ENCODE measurements at places on chromosomes 5 and 9.

GRCh38 chr5:146079695-146080373 lies 25.5 kb downstream of the PLAC8L1 start:
- no peak for DNase-seq

- no peak for DNase-seq
Measured at GRCh38 chr5:89187883-89188465, 305.0 kb upstream of the MEF2C start.

- DNase-seq, result no peak
Measured at GRCh38 chr9:121373011-121373729, 3.1 kb upstream of the STOM start.

DNA sequence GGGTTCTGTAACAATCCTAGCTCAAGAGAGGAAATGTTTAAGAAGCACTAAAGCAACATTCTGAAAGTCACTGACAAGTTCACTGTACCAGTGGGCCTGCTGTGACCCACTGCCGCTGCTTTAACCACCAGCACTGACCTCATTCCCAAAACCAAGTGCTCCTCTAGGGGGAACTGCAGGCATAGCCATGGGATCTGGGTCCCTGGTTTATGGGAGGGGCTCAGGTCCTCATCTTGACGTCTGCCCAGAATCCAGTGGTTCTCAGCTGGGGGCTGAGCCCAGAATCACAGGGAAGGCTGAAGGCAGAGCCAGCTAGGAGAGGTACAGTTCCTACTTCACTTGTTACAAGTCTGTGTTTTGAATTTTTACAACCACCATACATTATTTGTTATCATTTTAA lies 36.1 kb upstream of the SLC2A8 start:
- no peak for DNase-seq

DNA sequence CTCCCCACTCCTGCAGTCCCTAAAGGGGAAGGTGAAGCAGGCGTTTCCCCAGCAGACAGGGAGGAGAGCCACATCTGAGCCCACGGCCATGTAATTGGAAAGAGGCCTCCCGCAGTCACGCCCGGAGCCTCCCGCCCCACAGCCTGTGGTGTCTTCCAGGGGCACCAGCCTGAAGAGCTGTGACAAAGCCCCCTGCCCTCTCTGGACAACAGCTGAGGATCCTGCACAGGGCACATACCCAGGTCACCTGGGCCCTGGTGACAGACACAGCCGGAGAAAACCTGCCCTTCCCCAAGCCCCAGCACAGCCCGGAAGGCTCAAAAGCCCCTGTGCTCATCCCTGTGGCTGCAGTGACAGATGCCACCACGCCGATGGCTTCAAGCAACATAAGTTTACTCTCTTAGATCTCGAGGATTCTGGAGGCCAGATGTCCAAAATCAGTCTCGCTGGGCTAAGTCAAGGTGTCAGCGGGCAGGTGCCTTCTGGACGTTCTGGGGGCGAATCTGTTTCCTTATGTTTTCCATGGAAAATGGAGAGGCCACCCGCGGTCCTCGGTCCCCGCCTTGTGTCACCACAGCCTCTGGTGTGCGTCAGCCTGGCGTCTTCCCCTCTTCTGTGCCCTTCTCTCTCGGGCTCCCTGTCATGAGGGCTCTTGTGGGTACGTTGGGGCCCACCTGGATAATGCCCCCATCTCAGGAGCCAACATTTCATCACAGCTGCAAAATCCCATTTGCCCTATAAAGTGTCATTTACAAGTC lies 71.5 kb downstream of the PSMB7 start:
- no peak for DNase-seq

DNA sequence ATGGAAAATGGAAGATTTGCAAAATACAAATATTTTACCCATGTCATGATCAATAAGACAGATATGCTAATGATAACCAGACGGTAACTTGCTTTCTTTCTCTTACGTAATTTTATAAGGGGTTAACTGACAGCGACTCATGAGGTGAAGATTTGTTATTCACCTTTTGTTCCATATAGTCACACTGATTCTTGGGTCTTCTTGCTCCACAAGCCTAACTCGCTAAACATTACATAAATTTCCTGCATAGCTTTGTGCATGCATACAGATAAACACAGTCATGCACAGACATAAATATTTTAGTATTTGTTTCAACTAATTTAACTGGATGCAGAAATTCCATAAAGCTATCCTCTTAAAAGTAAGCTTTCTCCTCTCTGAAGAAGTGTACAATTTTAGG lies 225.9 kb downstream of the VPS13A start:
- no peak for DNase-seq

DNA sequence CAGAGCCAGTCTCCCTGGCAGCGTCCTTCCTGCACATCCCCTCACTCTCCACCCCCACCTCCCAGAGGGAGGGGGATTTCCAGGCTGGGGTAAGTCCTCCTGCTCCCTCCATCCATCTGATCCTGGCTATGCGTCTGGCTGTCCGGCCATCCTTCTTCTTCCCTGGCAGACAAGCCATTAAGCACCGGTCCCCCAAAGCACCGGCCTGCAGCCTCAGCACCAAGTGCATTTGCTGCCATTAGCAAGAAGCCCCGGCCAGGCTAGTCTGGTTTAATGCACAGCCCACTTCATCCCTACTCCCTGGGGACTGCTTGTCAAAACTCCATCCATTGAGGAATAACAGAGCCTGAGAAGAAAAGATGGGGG lies 208.7 kb upstream of the IER5L start:
- no peak for DNase-seq

DNA sequence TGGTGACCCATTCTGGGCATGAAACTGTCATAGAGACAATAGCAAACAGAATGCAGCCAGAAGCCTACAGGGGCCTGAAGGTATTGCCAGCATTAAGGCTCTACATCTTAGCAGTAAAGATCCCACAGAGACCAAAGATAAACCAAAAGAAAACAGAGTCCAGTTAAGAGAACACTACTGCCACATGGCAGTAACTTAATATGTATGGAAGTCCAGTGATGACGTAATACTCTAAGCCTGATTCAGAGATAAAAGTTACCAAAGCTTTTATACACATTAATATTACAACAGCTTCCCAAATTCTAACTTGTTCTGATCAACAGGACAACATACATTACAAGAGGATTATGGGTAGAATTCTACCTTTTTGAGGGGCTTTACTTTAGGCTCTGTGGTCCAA lies 371.5 kb downstream of the PRELID2 start:
- DNase-seq, result no peak

DNA sequence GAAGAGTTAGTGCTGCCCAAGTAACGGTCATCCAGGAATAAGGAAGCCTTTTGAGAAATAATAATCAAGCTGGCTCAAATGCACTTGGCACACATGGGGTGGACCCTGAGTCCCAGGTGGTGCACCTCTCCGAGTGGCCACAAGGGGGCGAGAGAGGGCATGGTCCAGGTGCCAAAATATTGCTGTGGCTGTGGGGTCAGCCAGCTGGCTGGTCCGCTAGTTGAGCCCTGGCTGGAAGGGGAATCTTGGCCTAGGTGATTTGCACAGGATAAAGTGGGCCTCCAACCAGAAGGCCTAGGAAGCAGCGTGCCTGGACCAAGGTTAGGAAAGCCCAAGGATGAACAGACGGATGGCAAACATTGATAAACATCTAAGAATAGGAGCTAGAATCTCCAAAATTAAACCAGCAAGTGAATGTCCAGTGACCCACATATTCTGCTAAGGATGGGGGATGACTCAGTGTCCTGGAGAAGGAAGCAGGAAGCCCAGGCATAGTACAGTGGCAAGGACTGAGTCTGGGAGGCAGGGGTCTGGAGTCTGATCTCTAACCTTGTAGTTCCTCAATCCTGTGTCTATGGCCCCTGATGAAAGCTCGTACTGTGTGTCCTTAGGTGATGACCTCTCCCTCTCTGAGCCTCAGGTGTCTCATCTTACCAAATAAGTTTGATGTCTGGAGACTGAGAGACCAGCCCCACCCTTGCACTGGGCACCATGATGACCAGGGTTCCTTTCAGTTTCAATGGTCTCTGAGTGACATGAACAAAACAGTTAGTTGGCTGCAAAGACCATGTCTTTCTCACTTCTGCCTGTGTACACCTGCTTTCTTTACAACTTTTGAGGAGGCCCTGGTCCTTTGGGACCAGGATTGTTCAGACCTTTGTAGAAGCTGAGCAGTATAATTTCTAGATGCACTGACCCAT lies 19.2 kb upstream of the SHB start:
- DNase-seq, result peak; percentile 58

DNA sequence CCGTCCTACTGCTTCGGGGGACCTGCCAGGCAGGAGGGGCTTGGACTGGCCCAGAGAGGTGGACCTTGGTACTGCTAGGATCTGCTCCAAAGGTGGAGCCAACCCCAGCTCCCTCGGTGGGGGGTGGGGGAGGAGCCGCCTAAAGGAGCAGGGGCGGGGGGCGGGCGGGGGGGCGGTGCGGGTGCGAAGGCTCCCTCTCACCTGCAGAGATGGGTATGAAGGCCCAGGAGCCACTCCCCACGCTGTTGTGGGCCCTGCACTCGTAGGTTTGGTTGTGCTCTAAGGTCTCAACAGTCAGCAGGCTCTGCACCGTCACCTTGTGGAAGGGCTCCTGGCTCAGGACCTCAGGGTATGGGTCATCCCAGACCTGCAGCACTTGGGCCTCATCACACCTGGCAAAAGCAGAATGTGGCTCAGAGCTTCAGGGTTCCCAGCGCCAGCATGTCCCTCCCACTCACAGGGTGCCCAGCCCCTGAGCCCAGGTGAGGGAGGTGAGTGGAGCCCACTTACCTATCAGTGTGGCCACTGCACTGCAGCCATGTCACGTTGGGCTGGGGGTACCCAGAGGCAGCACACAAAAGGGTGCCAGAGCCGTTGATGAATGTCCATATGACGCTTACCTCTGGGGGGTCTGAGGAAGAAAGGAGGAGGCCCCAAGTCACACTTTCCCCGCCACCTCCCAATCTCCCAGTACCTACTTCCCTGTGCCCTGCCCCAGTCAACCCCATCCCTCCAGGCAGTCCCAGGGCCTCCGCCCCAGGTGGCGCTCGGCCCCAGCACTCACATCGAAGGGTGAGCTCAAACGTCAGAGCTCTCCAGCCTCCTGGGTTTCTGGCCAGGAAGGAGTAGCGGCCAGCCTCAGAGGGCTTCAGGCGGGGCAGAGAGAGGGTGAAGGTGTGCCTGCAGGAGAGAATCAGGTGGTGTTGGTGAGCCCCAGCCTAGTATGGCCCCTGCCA lies 16.4 kb downstream of the CSF1R start:
- DNase-seq, result no peak

GRCh38 chr9:84419031-84419602 lies 78.6 kb upstream of the SLC28A3 start:
- no peak for DNase-seq

DNA sequence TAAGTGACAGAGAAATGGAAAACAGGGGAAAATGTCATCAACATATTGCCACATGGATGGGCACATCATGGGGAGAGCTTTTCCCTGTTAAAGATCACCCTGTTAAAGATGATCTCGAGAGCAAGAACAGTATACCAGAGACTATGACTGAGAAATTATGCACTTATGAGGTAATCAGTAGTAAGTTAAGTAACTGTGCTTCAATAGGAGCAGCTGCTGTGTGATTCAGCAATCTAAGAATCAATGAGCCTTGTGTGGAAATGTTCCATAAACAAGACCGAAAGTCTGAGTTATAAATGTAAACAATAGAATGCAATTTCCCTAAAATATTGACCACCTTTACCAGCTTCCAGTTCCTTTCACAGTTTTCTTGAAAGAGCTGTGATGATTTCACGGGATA lies 582.3 kb downstream of the CAAP1 start:
- no peak for DNase-seq

DNA sequence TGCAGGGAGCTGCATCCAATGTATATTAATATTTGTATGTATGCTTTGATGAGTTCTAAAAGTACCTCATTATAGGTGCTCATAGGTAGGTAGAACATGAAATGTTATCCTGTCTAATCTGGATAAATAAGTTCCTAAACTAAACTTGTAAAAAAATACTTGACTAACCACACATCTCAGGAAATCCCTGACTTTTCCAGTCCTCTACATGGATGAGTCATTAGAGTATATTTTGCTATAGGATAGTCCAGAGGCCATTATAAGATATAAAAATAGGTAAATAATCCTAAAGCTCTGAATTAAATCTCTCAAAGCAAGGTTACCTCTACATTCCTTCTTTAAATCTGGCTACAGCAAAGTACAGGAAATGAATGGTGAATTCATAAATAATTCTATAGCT lies 404.3 kb downstream of the RAB3C start:
- no peak for DNase-seq

GRCh38 chr5:176167800-176168199 lies 70.4 kb upstream of the SIMC1 start:
- DNase-seq, result no peak

DNA sequence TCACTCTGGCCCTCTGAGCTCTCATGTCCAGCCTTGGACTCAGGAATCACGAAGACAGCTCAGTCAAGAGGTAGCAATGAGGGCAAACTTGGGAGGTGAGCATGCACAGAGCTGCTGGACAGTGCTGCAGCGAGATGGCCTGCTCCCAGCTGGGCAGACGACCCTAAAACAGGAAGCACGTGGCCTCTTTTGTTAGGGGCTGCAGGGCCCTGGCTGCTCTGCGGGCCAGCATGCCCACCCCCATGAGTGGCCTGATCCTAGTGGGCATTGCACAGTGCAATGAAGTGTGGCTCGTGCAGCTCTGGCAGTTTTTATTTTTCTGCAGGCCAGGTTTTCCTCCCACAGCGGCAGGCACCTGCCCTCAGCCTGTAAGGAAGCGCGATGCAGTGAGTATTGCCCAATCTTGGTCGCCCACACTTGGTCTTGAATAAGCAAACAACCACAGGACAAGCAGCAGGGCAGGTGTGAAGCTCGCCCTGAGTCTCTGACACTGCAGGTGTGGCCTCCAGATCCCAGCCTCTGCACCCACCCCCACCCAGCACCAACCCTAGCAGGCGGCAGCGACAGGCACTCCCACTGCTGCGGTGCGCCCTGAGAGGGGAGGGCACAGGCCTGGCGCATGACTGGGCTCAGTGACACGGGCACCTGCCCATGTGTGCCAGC lies 60.8 kb downstream of the SEMA4D start:
- DNase-seq, result peak; percentile 55

DNA sequence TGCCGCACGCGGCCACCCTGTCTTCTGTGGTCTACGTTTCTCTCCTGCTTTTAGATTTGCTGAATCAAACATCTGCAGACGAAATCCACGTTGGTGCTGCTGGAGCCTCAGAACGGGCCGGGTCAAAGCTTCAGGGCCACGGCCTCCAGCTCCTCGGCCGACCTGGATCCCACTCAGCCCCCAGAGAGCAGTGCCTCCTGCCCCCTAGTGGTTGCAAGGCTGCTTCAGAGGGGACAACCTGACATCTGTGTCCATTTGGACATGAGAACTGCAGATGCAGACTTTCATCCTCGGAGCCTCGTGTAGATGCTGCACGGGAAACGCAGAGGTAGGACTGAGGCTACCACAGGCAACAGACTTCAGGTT lies 23.0 kb upstream of the SLC6A3 start:
- peak; percentile 18 for DNase-seq

DNA sequence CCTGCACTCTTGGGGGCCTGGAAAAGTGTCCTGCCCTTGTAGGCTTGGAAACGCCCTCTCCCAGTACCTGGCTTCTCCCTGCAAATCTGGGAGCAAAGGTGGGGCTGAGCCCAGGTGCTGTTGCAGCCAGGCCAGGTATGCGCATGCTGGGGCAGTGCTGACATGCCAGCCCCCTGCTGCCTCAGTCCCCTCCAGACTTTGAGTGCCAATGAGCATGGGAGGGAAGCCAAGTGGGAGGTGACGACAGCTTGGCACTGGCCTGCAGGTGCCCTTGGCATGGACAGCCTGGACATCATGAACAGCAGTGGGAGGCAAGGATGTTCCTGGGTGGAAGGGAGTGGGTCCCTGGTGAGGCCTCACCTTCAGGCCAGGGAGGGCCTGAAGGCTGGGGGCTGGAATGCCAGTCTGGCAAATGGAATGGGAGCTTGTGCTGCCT lies 1494.4 kb upstream of the NUDT12 start:
- DNase-seq, result no peak

- no peak for DNase-seq
Measured at GRCh38 chr9:7123743-7124142, 366.0 kb downstream of the KDM4C start.

- DNase-seq, result no peak
Measured at GRCh38 chr5:74079971-74080556, 454.1 kb downstream of the ARHGEF28 start.

Data from activated gamma-delta T cell treated with anti-CD3 and anti-CD28 coated beads, Interleukin-2, amount 50 U/mL, for 16 hours (primary cell).